ENCODE measurements at places on chromosomes 6 and 20.

DNA sequence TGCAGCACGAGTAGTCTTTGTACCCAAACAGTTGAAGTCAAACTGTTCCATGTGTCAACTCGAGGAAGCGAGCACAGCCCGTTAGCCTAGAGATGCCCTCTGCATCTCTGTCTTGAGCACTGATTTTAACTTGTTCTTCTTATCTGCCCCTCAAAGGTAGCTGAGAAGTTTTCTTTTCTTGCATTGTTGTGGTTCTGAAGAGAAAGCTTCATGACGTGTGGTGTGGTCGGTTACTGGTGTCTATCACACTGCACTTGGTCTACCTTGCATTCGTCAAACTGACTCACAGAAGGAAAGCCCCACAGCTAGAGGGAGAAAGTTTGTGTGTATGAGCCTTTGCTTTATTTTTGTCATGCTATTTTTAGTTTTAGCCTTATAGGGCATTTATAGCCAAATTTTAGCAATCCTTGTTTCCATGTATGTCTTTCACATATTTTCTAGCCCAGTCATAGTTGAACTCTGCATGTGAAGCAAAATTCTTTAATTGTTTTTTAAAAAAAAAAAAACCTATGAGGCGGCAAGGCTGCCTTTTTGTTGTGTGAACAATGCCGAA lies 115.1 kb downstream of the JAG1 start:
- no peak for DNase-seq

DNA sequence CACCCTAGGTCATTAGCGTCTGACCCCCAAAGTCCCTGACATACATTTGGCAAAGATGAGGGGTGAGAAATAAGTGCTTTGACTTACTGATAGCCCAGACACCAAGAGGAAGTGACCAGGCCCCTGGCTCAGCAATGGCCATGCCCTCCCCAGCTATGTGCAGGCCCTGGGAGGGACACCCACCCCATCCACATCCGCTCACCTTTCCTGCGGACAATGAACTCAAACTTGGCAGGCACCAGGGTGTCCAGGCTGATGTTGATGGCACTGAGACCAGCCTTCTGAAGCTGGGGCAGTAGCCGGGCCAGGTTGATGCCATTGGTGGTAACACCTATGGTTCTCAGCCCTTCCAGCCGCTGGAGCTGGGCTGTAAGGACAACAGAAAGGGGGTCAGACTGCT lies 18.4 kb downstream of the MOCS1 start:
- DNase-seq, result no peak

GRCh38 chr6:40558102-40558501 lies 29.1 kb downstream of the LRFN2 start:
- DNase-seq, result no peak

GRCh38 chr6:15256538-15257271 lies 10.8 kb downstream of the JARID2 start:
- no peak for DNase-seq

GRCh38 chr20:58434326-58434725 lies 45.3 kb downstream of the VAPB start:
- DNase-seq, result no peak

GRCh38 chr6:140893432-140893831 lies 1239.3 kb upstream of the GJE1 start:
- no peak for DNase-seq

DNA sequence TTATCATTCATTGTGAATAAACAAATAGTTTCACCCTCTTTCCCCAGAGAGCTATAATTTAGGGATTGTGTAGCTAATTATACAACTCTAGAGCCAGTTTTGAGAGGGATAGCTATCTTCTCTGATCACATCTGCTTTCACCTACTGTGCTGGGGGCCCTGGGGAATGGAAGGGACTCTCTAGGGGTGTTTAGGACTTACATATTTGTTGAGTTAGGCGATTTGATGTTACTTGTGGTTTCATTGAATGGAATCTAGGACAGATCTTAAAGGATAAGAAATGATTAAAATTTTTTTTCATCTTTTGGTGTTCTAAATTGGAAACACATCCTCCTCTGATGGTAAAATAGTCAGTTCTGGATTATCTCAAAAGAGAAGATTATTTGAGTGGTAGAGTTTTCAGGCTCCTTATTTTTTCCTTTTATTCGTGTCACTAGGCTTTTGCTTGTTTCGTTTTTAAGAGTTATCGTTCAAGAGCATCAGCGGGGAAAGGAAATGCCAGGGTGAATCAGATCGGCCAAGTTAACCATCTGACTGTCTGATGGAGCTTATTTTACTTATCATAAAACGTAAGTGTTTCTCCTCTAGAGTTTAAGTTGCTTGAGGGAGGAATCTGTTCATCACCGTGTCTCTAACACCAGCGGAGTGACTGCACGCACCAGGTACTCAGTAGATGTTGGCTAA lies 236.7 kb downstream of the FARS2 start:
- no peak for DNase-seq

DNA sequence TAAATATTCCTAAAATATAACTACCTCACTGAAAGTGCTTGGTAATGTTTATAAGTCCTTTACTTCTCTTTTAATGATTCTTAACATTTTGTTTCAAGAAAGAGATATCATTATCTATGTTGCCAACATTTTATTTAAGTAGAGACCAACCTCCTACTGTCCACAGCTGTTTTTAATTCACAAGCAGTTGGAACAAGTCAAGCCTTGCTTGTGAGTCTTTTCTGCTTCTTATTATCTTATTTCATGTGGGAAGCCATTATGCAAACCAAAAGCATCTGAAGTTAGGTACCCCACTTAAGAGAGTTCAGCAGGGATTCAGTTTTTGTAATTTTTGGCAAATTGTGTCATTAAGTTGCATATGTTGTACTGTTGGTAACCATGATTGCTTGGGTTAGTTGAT lies 1714.5 kb downstream of the GRIK2 start:
- no peak for DNase-seq

DNA sequence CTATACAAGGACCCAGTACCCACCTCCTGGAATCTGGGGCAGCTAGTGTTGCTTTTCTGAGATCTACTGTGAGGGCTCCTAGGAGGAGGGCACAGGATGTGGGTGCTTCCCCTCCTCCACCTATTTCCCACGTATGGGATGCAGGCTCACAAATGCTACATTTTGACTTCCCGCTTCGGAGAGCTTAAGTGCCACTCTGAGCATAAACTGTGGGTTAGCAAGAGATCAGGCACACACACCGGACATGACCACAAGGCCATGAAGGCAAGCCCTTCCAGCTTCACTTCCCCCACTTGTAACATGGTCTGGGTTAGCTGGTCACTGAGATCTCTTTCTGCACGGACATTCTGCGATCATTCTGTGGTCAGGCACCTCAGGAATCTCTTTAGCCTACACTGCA lies 15.7 kb upstream of the TGM3 start:
- no peak for DNase-seq

- no peak for DNase-seq
These were observed 481.6 kb downstream of the PRKN start for GRCh38 chr6:162245830-162246420.

DNA sequence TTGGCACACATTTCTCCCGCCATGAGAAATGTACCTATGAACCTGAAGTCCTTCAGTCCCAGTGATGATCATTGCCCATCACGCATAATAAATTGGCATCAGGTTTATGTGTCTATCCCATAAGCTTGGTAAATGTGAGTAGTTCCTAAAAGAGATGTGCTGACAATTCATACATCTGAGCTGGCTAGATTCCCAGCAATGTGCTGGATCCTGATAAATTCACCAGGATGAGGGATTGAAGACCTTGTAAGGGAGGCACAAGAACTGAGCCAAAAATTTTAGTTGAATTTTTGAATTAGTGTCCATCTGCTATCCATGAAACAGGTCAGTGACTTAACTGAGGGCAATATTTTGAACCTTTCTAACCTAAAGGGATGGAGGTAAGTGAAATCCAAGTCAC lies 267.9 kb upstream of the CITED2 start:
- no peak for DNase-seq

DNA sequence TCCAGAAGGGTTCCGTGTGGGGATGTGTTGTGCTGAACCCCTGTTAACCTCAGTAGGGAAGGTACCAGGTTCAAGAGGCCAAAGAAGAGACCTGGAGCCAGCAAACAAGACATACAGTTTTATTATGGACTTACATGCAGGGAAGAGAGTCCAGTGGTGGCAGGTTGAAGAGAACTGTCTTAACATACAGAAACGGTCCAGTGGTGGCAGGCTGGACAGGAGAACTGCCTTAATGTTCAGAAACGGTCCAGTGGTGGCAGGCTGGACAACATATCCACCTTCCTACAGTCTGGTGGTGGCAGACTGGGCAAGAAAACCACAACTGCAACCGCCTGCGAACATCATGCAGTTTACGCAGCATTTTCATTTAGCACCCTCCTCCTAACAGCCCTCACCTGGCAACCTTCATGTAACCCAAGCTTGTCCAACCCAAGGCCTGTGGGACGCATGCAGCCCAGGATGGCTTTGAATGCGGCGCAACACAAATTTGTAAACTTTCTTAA lies 75.9 kb downstream of the PHACTR3 start:
- DNase-seq, result no peak

GRCh38 chr6:143545976-143546547 lies 34.5 kb upstream of the FUCA2 start:
- no peak for DNase-seq

DNA sequence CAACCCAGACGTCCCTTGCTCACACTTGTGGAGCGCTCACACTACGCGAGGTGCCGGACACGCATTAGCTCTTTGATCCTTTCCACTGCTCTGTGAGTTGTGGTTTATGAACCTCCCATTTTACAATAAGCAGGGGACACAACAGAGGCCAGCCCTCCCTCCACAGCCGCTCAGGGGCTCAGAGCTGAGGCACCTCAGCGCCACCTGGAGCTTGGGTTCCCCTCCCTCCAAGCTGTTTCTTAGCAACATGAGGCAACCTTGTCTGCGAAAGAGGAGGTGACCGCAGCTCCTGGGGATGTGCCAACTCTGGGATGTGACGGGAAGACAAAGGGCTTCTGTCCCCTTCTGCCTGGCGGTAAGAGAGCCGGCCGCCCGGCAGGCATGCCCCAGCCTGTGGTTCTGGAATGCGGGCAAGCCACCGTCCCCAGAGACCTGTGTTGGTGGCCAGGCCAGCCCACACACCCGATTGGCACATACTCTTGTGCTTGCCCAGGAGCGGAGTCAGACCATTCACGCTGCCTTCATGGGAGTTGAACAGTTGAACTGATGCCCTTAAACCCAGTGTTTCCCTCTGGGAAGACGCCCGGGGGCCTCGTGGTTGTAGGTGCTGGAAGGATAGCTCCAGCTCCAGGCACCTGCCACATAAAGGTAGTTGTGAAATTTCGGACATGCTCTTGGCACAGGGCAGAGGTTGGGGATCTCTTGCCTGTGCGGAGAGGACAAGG lies 44.5 kb downstream of the RBM38 start:
- peak; percentile 33 for DNase-seq
